ENCODE measurements at places on chromosomes 3 and 15.
A peak's percentile ranks its signal among the peaks of the same experiment; 100 is the strongest.

DNA sequence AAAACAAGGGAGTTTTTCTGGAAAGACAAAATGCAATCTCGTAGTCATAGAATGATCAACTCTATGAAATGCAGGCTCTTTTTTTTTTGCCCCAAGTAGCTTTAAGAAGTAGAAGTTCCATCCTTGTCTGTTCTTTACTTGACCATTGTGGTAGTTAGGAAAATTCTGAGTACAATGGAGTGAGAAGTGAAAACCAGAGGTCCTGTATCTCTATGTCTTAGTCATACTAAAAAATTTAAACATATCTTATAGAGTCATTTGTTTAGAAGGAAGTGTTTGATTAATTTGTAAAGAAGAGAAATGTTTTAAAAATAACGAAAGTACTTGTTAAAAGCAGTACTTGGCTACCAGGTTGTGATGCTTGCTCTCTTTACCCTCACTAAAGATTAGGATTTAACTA is 52.4 kb downstream of the PRKCI start:
- no peak for DNase-seq

- DNase-seq: no peak
Observed at GRCh38 chr15:38809621-38810020, 245.0 kb upstream of the RASGRP1 start.

- no peak for DNase-seq
Observed at GRCh38 chr3:180352261-180352660, 249.7 kb upstream of the TTC14 start.

GRCh38 chr15:27057904-27058645 is 87.1 kb downstream of the GABRG3 start:
- DNase-seq: no peak

DNA sequence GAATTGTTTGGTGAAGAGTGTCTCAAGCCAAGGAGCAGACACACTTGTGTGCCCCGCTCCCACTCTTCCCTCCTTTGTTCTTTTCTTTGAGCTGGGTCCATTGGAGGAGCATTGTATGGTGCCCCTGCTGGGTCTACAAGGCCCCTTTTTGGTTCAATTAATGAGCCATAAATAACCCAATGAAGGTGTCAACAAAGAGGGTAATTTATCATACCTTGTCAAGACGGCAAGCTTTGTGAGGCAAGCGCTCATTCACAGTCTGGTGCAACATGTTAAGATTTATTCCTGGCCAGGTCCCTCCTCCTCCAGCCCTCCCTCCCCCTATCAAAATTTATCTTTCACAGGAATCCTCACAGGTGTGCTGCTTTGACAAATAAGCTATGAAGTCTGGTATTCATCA is 300.1 kb downstream of the RORA start:
- no peak for DNase-seq

DNA sequence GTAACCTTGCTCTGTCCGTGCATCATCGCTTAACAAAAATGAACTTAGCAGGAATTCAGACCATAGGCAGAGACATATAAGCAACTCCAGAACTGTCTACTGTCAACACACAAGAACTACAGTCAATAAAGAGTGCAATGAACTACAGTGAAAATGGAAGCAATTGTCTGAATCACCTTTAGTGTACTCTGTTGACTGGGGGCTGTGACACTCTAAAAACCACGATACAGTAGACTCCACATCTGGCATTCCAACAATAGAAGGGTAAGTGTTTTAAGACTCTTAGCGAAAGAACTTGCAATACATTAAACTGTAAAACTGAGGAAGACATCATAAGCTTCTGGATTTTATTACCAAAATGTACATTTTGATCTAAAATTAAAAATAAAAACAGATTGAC is 347.3 kb downstream of the ZBTB20 start:
- DNase-seq: no peak

GRCh38 chr15:69644876-69645275 is 192.3 kb downstream of the RPLP1 start:
- no peak for DNase-seq

DNA sequence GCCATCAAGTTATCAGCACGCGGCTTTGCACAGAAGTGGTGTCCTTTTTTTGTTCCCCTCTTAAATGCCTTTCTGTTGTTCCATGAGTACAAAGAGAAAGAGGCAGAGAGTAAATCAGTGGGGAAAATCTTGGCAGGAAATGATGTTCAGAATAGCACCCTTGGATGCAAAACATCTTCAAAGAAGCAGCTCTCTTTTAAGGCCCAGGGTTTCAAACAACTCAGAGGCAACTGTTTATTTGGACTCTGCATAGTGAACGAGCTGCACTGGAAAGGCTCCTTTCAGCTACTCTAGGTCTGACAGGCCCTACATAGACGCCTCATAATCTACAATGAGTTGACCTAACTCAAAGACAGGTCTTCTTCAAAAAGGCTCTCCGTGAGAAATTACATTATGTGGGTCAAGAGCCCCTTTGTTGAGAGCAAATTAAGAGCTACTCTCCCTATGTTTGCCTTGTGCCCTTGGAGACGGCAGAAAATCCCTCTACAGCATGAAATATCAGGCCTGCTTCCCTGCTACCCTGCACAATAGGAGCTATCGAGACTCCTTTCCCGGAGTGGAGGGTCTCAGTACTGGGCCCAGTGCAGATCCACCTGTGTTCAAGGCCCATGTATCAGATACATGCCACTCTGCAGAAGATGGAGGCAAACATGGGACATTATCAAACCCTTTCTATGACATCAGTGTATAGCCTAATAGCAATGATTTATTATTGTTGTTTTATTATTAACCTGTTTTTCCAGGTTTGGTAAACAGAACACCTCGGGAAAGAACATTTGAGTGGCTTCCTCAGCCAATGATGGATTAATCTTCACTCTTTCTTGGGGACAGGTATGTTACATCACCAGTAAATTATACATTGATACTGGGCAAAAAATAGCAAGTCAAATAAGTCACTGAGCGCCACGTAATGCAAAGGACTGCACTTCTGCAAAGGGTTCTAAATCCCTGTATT is 53.1 kb downstream of the HEG1 start:
- DNase-seq: no peak

GRCh38 chr3:71549951-71550350 is 33.6 kb downstream of the FOXP1 start:
- no peak for DNase-seq

DNA sequence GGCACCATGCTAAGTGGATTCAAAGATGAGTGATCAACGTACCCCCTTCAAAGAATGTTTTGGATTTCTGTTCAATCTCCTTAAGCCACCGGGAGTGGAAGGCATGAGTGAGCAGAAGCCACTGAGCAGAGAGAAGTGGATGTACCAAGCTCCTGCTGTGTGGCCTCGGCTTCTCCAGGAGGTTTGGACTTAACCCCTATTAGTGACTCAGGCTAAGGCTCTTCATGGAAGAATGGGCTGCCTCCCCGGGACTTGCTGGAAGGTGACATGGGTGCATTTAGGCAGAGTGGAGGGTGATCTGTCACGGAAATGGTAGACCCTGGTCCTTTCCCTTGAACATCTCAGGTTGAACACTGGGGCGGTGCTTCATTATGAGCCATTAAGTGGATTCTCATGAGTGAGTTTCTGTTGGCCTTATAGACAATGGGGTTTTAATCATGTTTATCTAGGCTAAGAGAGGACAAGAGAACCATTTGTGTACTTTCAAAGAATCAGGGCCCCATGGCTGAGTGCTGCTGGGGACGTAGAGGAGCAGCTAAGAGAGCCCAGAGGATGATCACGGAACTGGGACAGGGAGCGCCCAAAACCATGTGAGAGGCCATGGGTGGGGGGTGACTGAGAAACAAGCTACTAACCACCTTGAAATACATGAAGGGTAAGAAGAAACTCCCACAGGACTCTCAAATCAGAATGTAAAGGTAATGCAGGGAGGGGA is 62.2 kb downstream of the HES1 start:
- DNase-seq: no peak

DNA sequence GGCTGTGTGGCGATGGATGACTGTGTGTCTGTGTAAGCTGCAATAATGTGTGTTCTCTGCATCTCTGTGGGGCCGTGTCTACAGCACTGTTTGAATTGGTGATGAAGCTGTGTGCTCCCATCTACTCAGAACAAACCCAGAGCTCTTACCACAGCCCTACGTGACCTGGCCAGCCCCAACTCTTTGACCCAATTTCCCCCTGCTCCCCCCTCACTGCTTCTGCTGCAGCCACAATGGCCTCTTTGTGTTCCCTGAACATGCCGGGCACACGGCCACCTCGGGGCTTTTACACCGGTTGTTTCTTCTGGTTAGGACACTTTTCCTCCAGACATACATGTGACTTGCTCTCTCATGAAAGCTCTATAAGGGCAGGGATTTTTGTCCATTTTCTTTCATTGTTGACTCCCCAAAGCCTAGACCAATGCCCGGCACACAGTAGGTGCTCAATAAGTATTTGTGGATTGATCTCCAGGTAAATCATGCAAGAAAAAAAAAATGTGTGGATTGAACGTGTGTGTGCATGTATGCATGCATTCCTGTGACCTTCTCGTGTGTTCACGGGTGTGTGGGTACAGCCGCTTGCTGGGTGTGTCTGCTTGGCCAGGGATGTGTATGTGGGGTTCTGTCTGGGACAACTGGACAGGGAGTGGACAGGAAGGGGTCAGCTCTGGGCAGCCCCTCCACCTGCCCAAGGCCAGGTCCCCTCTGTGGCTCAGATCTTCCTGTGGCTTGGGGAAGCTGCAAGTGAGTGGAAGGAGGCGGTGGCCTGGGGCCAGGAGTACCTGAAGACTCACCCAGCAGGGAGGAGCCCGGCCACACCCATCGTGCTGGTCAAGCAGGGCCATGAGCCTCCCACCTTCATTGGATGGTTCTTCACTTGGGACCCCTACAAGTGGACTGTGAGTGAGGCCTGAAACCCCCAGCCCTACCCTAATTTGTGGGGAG is 14.8 kb downstream of the VILL start:
- no peak for DNase-seq

- no peak for DNase-seq
Observed at GRCh38 chr3:195142519-195142918, 128.4 kb downstream of the XXYLT1 start.

DNA sequence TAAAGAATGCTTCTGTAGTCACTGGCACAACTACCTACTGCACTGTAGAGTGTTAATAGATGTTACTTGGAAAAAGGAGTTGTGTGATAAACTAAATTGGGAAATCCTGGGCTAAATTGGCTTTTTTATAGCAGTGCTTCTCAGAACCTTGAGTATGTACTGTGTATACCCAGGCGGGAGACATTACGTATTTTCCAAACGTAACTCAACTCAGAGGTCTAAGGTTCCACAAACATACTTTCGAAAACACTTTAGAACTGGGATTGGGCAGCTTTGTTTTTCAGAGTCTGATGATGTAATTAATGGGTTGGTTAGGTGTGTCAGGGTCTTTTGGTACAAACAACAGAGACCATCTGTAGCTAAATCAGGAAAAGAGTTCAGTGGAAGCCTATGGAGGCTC is 53.5 kb upstream of the CHST2 start:
- no peak for DNase-seq

DNA sequence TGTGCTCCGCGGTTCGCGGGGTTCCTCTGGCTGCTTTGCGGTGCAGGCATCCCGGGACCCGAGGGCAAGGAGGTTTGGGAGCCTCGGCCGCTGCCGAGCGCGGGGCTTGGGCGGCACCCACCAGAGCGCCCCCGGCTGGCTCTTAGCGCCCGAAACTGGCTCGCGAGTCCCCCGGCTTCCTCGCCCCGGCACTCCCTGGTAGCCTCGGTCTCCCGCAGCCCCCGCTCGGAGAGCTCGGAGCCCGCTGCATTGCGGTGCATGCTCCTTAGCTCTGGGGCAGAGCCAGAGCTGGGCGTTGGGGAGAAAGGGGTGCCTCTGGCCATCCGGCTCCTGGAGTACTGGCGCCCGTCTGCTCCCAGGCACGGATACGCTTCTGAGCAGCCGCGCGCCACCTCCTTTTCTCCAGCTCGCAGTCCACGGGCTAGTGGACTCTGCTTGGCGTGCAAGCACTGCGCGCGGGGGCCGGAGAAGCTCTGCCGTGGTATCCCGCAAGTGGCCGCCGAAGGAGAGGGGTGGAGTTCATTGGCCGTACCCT is 753 bp downstream of the EPHB1 start:
- no peak for DNase-seq

- no peak for DNase-seq
Observed at GRCh38 chr3:161781381-161781780, 284.8 kb downstream of the OTOL1 start.

DNA sequence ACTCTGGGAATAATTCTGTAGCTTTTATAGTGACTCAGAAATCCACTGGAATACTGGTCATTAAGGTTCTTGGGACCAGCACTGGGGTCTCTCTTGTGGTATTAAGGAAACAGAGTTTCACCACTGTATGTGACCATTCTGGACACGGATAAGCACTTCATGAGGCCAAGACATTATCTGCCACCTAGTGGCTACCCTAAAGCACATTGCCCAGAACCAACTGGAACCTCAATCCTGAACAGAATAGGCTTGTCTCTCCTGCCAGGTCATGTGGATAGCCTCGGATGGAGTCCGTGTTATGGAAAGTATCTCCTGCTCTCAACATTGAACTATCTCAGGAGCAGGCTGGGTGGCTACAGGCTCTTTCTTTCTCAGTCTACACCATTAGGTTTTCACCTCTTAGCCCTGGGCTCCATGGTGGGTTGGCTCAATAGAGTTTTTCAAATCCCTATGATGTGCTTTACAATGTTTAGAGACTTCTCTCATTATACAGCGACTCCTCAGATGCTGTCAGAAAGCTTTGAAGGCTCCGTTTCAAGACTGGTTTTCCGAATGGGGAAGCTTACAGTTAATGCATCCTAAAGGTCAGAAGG is 167.6 kb upstream of the ST8SIA2 start:
- no peak for DNase-seq

GRCh38 chr15:44676676-44677075 is 13.2 kb upstream of the SPG11 start:
- DNase-seq: peak; percentile 41

DNA sequence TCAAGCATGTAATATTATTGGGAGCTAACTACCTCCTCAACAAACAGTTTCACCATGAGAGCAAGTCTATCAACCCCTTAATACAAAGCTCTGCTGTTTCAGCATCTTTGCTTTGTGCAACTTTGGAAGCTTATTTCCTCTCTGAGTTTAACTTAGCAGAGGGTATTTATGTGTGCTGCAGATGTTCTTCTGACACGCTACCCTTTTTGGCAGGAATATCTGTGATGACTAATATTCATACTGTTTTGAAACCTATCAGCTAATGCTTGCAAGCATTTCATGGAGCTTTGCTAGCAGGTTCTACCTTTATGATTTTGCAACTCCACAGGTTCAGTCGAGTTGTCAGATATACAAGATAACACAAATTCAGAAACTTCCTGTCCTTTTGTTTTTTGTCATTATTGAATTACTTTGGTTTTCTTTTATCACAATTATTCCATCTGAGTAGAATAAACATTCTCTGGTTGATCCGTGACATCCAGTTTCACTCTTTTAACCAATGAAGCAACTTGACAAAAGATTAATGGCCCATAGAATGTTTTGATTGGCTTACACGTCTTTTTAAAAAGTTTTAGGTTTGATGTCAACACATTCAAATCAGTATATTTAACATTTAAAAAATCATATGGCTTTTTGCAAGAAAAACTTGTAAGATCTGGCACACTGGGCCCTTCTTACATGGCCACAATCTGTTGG is 1.7 kb upstream of the SLC9A9 start:
- no peak for DNase-seq

- DNase-seq: no peak
Observed at GRCh38 chr3:184805351-184806038, 6.5 kb upstream of the VPS8 start.
